ENCODE measurements at places on chromosomes 2 and 18.
A peak's percentile ranks its signal among the peaks of the same experiment; 100 is the strongest.

GRCh38 chr2:3422161-3422779 lies 42.8 kb downstream of the TRAPPC12 start:
- no peak for DNase-seq

DNA sequence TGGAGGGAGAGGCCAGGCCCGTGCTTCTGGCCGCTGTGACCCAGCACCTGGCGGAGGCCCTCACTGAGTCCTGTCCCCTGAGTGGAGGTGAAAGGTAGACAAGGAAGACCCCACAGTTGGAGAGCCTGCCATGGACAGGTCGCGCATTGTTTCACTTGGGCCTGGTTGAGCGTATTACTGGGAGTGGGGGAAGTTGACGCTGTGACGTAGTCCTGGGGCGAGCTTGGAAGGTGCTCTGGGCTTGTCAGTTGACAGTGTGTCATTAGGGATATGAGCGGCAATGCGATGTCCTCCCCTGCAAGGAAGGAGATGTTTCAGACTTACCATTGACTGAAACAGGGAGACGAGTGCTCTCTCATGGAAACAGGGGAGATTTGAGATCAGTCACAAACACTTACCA lies 127.1 kb downstream of the SH3RF3 start:
- no peak for DNase-seq

- no peak for DNase-seq
Measured at GRCh38 chr2:160472839-160473251, 20.8 kb downstream of the RBMS1 start.

DNA sequence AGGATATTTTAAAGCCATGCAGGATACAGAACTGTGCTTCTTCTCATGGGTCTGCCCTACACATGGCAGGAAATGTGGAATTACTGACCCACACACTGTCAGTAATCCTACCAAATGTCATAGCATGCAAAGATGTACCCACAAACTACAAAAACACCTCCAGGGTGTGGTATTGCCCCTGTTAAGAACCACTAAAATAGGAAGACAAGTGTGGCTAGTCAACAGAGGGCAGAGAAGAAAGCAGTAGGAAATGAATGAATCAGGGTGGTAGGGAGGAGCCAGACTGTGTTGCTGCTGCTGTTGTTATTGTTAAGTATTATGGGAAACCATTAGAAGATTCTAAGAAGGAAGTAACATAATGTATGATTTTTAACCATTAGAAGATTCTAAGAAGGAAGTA lies 556.7 kb upstream of the ACVR2A start:
- no peak for DNase-seq

DNA sequence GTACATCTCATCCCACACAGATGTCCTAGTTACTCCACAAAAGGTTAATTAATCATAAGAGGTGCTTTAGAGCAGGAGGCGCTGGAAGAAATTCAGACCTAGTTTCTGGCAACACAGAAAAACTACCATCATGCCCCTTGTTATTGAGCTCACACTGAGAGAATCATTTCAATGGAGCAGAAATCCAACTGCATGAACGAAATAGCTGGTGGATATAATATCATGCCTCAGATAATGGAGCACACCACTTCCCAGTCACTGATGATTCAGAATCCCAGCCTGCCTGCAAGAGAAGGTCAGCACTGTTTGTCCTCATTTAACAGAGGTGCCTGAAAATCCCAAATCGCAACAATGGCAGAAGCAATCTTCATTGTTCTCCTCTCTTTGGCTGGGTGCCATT lies 125.8 kb upstream of the CREB1 start:
- no peak for DNase-seq

GRCh38 chr2:98935111-98935770 lies 784 bp downstream of the CRACDL start:
- DNase-seq, result no peak

DNA sequence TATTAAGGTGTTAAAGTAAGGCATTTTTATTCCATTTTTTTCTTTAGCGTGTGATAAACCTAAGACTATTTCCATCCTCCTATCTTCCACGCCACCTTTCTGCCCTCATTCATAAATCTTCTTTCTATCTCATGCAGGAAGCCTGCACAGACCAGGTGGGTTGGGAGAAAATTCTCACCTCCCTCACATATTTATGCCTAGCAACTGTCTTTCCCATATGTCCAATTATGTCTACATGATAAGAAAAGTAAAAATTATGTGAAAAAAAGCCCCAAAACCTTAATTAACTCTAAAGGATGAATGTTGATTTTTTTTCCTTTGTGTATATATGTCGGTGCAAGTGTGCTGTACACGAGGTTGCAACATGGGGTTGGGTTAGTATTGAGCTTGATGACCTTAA lies 225.6 kb upstream of the GCFC2 start:
- DNase-seq, result no peak

DNA sequence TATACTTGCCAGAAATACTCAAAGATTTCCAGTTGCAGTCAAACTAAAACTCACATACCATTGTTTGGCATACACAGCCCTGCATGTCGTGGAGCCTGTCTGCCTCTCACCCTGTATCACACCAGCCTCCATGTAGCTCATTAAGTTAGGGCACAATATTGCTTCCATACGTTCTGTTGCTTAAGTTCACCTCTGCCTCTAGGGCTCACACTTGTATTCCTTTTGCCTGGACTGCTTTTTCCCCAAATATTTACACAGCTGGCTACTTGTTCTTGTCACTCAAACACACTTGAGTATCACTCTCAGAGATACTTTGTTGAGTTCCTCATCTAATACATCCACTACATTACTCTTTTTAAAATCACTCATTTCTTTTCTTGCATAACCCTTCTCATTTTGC lies 83.1 kb downstream of the PTH2R start:
- DNase-seq, result no peak

- no peak for DNase-seq
Measured at GRCh38 chr2:69776886-69777785, 35.2 kb downstream of the ANXA4 start.

DNA sequence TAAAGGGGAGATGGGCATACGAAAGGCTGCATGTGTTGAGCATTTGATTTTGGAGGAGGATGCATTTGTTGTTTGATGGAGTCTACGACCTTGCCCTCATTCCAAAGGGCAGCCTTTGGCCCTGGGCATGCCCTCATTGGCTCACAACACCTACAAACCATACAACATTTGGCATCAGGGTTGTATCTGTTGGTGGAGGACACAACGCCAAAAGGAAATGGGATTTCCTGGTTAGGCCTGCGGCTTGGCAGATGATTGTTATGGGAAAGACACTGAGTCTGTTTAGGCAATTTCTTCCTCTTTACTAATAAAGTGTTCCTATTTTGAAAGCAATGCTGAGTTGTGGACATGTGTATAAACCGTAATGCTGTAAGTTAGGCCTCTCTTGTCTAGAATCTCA lies 246.9 kb downstream of the LDLRAD4 start:
- no peak for DNase-seq

DNA sequence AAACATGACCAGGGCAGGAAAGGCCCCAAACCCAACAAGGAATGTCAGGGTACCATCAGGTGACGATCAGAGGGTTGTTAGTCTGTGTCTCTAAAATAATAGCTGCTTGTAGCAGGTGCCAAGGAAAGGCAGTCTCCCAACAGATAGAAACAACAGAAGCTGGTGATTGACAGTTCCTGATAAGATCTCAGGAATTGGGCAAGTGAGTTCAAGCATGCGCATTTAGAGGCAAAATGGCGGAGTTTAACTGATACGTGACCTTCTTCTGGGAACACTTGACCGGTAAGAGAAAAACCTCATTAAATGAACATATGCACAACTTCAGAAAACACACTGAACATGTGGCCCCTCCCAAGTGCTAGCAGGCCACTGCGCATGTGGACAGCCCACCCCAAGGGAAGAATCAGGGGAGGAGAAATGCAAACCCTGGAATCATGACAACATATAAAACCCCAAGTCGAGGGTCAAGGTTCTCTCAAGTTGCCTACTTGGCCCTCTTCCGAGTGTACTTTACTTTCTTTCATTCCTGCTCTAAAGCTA lies 664.9 kb downstream of the KCNJ3 start:
- DNase-seq, result no peak

GRCh38 chr2:8886876-8887275 lies 49.5 kb upstream of the KIDINS220 start:
- DNase-seq, result no peak

DNA sequence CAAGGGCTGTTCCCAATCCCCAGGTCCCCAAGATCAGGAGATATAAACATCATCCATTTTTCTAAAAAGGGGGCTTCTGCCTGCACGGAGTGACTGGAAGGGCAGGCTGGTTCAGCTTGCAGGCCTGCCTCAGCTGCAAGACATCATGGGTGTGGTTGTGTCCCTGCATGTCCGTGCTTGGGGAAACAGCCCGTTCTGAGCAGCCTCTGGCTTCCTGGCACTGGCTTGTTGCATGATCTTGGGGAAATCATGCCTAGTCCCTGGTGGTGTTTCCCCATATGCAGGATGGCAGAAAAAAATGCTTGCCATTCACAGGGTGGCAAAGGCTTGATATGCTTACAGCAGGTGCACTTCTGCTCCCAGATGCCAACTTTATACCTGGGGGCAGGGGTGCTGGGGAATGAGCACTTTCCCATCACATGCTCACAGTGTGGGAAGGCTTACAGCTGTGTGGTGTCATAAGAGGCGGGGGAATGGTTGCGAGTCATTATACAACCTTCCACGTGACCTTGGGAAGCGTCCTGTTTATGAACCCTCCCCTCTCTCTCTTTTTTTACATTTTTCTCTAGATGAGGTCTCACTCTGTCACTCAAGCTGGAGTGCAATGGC lies 7.2 kb downstream of the PCARE start:
- no peak for DNase-seq

DNA sequence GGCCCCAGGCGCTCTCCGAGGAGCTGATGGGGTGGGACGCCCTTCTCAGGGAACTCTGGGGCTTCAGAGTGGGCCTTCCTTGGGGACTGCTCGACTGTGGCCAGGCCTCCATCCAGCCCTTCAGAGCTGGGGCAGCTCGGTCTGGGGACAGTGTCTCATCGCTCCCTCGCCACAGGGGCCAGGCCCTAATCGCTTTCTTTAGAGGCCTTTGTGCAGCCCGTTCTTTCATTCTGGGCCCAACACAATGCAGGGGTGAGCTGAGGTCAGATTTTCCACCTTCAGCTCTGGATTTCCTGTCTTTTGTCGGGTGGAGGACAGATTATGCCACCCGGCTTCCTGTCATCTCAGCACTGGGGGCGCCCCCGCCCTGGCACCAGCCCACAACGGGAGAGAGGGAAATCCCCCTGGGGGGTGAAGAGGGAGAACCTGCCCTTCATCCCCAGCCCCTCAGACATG lies 25.2 kb downstream of the MYCN start:
- no peak for DNase-seq

GRCh38 chr2:189181706-189182105 lies 2.1 kb upstream of the COL5A2 start:
- no peak for DNase-seq

GRCh38 chr18:76819411-76820136 lies 2.8 kb upstream of the ZNF236 start:
- no peak for DNase-seq

DNA sequence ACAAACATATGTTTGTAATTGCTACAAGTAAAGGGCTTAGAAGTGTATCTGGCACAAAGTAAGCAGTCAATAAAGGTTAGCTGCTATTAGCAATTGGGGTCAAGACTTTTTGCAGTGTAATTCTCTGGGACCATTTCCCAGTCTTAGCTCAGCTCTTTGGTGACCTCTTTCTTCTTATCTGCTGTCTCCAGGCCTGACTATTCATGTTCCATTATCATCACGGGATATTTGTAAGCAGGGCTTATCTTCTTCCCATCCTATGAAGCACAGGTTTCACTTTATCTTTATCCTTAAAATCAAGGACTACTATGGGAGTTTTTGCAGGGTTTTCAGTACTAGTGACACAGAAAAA lies 131.7 kb downstream of the DOCK10 start:
- no peak for DNase-seq

DNA sequence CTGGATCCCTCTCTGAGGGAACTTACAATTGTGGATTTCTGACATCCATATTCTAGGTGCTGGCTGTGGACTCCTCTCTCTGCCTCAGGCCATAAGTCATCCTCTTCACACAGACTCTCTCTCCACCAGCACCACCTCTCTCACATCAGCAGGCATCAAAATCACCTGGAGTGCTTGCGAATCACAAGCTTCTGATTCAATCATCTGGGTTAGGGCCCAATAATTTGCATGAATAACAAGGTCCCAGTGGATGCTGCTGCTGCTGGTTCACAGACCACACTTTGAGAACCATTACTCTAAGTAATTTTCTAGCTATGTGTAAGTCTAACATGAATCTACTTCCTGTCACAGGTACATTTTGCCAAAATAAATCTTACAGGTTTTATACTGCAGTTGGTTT lies 214.9 kb downstream of the DSEL start:
- no peak for DNase-seq

GRCh38 chr18:22551536-22552151 lies 133.9 kb upstream of the CTAGE1 start:
- DNase-seq, result peak; percentile 98

GRCh38 chr2:241125626-241126025 lies 23.5 kb upstream of the MTERF4 start:
- no peak for DNase-seq

GRCh38 chr2:46198164-46198883 lies 98.9 kb upstream of the EPAS1 start:
- DNase-seq, result no peak

GRCh38 chr2:55119711-55120487 lies 69.6 kb upstream of the RTN4 start:
- DNase-seq, result no peak

GRCh38 chr2:112093216-112093615 lies 38.1 kb downstream of the TMEM87B start:
- no peak for DNase-seq

DNA sequence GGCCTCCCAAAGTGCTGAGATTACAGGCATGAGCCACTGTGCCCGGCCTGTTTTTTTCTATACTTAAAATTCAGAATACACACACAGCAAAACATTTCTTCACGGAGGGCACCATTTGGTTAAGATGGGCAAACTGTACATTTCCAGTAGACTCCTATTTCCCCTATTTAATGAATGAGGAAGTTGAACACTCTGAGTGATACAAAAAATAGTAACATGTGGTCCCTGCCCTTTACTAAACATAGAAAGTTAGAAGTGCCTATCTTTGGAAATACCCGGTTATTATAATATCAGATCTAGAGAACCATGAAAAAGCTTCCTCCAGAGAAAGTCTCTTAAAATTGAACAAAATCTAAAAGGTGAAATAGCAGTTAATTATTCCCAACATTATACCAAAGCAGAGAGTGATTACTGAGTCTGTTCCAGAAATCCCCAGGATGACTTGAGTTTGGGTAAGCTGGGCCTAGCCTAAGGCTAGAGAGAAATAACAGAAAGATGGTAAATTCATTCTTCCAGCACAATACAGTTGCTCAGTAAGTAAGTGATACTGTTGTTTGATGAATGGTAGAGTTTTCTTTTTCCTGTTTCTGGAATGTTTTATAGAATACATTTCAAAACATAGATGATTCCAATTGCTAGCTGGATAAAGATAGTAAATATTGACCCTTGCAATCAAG lies 23.3 kb upstream of the RMC1 start:
- no peak for DNase-seq
